HT1080 (cell line): ENCODE measurements at places on chromosomes 2 and 18. TPM values are rescaled to one million over a fixed set of nuclear protein-coding genes. Genes with fewer than 3 reads are reported as not detected.
A peak's percentile ranks its signal among the peaks of the same experiment; 100 is the strongest.

GRCh38 chr18:29840089-29840488, 1202.5 kb downstream of the DSC3 start:
- peak; percentile 74 for DNase-seq

GRCh38 chr2:139427164-139427563, 647.0 kb upstream of the NXPH2 start:
- no peak for DNase-seq

DNA sequence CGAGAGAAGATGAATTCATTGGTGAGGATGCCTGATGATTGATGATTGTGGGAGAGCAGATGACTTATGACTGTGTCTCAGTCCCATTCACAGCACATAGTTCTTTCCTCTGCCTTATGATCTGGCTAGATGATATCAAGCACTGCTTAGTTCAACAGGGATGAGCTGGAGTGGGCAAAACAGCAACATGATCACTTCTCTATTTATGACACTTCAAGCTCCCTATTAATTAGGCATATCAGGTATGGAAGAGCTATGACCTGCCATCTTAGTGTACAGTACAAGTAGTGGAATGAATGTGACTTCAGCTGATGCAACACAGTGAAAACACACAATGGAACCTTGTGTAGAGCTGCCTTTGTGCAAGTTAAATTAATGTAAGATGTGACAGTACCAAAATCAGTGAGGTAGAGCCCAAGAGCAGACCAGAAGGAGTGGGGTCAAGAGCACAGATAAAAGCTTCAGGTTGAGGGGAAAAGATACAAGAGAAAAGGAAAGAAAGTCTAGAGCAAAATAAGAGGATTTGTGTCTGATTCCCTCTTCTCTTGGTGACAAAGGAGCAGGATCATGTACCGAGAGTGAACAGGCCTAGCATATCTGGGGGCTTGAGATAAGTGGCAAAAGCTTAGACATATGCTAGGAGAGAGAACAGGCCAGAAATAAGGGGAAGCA, 93.0 kb upstream of the MYO3B start:
- DNase-seq, result no peak

Gene OSR1
- total RNA-seq, result not detected in 2 replicates

Gene GKN2
- total RNA-seq, result not detected in 2 replicates
